ENCODE measurements at places on chromosomes 2 and 18. TPM values are rescaled to one million over a fixed set of nuclear protein-coding genes. Genes with fewer than 3 reads are reported as not detected.

GRCh38 chr18:69969491-69969890, 21.8 kb upstream of the CD226 start:
- no peak for DNase-seq

- DNase-seq: no peak
Observed at GRCh38 chr2:30422444-30423040, 24.5 kb upstream of the LCLAT1 start.

DNA sequence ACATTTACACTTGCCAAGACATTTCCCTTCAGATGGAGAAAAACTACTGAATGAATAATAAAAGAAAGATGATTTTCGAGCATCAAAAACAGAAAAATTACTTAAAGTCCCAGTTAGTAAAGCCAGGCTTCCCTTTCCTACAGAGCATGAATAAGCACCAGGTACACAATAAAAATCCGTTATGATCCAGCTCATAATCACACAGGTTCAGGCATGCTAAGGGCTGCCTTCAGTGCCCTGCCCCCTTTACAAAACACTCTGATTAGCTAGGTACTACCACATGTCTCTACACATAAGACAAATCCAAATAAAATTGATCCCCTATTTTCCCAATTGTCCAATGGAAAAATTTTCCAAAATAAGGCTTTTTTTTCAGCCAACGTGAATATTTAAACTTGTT, 413.2 kb upstream of the LRATD1 start:
- no peak for DNase-seq

DNA sequence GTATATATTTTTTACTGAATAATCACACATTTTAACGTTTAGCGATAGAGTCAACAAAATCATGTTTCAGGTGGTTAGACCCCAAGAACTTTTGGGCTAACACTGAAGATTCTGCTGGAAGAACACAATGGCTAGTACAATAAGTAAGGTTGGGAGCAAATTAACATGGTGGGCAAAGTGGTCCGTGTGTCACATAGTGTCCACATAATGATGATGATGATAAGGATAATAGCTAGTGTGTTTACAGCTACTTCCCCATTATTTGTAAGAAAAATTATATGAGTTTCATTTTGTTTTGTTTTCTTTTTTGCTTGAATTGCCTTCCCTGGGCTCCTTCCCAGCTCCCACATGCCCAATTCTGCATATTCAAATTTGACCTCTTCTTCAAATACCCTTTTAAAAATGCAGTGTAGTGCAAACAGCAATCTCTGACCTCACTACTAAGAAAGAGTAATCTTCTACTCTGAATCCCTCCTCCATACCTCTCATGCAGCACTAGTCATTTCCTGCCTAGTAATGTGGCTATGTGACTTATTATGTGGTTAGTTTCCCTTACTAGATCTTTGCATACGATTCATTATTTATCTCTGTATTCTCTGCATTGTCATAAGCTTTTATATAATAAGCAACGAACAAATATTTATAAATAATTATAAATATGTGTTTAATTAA, 16.9 kb upstream of the VPS54 start:
- DNase-seq: peak; percentile 9

The CHRNG gene
- not detected for total RNA-seq

The FMNL2 gene
- 48.4 TPM for total RNA-seq

Measured in lung microvascular endothelial cell (primary cell).